Hepatic stellate cell (primary cell): ENCODE measurements at places on chromosomes 12 and 14.

DNA sequence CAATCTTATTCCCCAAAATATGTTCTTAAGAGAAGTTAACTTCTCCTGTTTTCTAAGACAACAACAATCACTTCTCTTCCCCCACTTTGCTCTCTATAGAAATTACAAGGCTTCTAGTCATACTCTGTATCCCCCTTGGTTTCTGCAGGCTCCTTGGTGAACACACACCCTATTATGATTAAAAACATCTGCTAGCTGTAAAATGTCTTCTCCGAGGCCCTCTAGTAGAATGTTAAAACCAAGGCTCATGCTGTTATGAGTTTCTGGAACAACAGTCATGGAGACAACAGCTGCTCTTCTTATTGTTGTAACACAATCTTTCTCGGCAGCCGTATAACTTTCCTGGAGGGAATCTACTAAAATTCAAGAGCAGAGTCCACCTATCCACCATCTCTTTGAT is 397.5 kb upstream of the CCDC196 start:
- DNase-seq, result no peak

DNA sequence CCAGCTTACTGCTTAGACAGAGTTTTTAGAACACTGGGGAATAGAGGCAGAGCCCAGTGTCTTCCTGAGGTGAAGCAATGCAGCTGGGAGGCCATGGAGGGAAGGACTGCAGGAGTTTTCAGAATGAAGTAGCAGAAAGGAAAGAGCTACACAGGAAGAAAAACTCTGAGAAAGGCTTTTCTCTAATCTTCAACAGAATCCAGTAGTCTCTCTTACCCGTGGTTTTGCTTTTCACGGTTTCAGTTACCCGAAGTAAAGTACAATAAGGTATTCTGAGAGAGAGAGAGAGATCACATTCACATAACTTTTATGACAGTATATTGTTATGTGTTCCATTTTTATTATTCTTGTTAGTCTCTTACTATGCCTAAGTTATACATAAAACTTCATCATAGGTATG is 761.6 kb downstream of the BCL11B start:
- DNase-seq, result no peak

GRCh38 chr12:93245543-93245942 is 132.2 kb upstream of the NUDT4 start:
- DNase-seq, result no peak

DNA sequence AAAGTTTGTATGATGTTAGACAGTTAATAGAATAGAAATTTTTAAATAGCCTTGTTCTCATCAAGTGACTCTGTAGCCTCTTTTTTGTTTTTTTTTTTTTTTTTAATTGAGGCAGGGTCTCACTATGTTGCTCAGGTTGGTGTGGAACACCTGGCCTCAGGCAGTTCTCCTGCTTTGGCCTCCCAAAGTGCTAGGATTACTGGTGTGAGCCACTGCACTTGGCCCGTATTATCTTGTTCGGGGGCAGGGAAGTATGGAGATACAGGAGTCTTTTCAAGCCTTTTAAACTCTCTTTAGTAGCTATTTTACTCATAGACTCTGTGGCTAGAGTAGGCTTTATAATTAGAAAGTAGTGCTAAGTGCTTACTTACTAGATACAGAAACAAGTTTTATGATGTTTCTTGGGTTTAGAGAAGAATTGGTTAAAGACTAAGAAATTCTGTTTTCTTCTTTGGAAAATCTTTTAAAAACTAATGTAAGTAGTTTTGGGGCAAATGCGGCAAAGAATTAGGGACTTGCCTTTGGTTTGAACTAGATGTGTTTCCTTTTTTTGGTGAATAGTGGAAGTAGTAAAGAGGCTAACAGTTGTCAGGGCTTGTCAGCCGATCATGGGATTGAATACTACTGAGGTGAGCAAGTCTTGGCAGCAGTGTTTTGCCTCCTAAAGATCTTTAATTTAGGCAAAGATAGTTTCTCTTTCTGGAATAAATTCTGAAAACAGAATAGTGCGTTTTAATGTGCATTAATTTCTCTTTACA is 31.3 kb downstream of the FBXO34 start:
- no peak for DNase-seq

- DNase-seq, result no peak
Observed at GRCh38 chr12:6057700-6058099, 66.8 kb downstream of the VWF start.

GRCh38 chr12:93085383-93086287 is 156.5 kb upstream of the EEA1 start:
- DNase-seq, result no peak

DNA sequence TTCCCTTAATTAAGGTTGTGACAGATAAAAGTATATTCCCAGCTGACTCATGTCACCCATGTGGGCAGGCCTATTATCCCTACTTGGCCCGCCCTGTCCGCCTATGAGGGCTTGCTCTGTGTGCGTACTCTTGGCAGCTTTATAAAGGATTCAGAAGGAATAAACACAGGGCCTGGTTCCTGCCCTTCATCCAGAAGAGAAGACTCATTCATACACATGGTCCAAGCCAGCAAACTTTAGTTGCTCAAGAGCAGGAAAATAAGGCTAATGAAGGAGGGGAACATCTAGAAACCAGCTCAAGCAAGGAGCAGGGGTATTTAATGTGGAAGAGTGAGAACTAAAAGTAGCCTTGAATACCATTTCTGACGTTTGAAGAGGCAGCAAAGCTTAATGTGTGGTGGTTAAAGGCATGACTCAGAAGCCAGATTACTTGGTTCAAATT is 141.9 kb downstream of the CRADD start:
- DNase-seq, result no peak
